Naive thymus-derived CD4-positive, alpha-beta T cell (primary cell): ENCODE measurements at places on chromosomes 2 and 18. TPM values are rescaled to one million over a fixed set of nuclear protein-coding genes. Genes with fewer than 3 reads are reported as not detected.

DNA sequence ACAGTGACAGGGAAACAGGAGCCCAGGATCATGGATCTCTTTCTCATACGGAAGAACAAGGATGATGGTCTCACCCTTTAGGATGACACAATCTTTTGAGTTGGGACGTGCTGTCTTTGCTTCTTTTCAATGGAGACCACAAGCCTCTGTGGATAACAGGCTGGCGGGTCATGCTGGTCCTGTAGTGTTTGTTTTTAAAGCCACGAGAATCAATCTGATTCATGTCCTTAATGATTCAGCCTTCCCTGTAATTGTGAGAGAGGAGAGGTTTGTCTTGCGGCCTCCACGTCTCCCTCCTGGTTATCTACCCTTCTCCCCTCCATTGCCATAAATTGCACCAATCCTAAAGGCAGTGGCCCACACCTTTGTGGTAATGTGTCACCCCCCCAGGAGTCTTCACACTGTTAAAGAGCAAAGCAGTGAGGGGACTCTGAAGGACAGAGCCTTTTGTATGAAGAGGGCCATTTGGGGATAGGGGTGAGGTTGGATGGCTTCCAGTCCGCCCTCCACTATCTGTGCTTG is 87.7 kb upstream of the TGFA start:
- H3K36me3 ChIP-seq: no peaks in the 10 kb centered on the region
- H3K27me3 ChIP-seq: no peaks in the 10 kb centered on the region
- no peak for DNase-seq
- H3K27ac ChIP-seq: no peak overlapping the region
- H3K4me1 ChIP-seq: peaks cover 26% of the 10 kb centered on the region
- H3K4me3 ChIP-seq: no peak overlapping the region

GRCh38 chr2:166240387-166241313 is 112.8 kb upstream of the SCN1A start:
- no peak overlapping the region for H3K4me3 ChIP-seq
- no peak overlapping the region for H3K27ac ChIP-seq
- no peaks in the 10 kb centered on the region for H3K27me3 ChIP-seq
- no peak for DNase-seq
- H3K36me3 ChIP-seq: no peaks in the 10 kb centered on the region
- no peaks in the 10 kb centered on the region for H3K4me1 ChIP-seq

DNA sequence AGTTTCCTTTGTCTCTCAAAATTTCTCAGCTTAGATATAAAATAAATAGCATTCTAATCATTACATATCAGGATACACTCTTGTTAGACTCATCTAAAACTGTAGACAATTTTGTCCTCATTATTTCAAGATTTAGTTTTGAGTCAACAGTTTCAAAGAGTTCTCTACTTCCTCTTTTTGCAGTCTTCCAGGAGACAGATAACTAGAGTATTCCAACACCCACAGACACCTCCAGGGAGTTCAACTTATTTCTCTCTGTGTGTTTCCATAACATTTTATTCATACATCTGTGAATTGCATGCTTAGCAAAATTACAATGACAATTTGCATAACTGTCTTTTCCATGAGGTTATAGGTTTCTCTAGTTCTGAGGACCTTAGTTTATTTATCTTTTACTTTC is 166.6 kb upstream of the HNMT start:
- no peak for DNase-seq
- no peak overlapping the region for H3K4me3 ChIP-seq
- no peaks in the 10 kb centered on the region for H3K27me3 ChIP-seq
- no peaks in the 10 kb centered on the region for H3K36me3 ChIP-seq
- no peaks in the 10 kb centered on the region for H3K4me1 ChIP-seq

DNA sequence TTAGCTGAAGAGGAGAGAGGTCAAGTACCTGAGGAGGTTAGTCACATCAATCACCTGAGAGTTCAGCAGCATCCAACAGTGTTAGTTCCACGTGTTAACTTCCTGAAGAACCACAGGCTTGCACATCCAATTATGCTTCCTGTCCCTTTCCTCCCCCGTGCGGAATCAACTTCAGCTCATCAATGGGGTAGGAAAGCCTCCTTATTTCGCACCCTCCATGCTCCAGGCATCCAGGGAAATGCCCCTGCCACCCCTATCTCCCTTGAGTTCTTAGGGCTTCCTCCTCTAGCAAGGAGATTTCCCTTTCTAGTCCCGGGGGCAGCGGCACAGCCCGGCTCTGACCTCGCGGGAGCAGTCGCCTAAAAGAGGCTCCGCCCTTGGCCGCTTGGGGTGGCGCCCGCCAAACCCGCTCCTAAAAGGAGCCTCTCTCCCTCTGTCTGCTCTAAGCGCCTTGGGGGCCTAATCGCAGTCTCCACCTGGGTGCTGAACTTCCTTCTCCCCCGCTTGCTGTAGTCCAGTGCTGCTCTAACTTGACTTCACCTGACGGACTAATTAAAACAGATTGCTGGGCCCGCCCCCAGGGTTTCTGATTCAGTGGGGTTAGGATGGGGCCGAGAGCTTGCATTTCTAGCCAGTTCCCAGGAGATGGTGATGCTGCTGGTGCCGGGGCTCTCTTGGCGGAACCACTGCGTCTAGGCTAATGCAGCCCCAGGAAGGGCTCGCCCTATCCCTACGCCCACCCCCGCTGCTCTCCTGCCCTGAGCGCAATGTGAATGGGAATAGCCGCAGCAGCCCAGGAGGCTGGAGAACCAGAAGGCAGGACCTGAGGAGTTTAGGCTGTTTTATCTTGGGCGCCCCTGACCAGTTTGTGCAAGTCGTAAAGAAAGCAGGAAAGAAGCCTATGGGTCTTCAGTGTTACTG is 3.4 kb upstream of the TET3 start:
- no peaks in the 10 kb centered on the region for H3K36me3 ChIP-seq
- H3K4me1 ChIP-seq: peaks cover 38% of the 10 kb centered on the region
- H3K4me3 ChIP-seq: peak overlapping the region; percentile 54
- peak overlapping the region; percentile 23 for H3K27ac ChIP-seq

DNA sequence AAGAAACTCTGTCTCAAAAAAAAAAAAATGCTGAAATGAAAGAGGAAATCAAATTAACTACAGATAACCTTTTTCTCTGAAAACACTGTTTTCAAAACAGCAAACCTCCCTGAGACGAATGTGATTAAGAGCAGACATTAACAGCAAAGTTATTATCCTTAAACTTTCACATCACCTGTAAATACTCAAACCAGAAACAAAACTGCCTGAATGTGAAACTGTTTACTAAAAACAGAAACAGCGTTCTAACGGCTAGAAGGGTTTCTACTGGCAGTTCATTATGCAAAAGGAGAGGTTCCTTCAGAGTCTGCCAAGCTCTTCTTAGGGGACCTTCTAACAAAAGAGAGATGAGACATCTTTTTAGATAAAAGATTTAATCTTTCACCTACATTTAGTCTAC is 45.9 kb downstream of the PNO1 start:
- peaks cover 28% of the 10 kb centered on the region for H3K4me1 ChIP-seq
- no peak for DNase-seq
- H3K36me3 ChIP-seq: no peaks in the 10 kb centered on the region
- peak overlapping the region; percentile 38 for H3K27ac ChIP-seq
- H3K4me3 ChIP-seq: no peak overlapping the region

GRCh38 chr2:10109311-10109710 is 13.2 kb upstream of the RRM2 start:
- no peak for DNase-seq
- H3K4me1 ChIP-seq: no peaks in the 10 kb centered on the region
- H3K4me3 ChIP-seq: no peak overlapping the region
- H3K27me3 ChIP-seq: no peaks in the 10 kb centered on the region
- no peaks in the 10 kb centered on the region for H3K36me3 ChIP-seq

DNA sequence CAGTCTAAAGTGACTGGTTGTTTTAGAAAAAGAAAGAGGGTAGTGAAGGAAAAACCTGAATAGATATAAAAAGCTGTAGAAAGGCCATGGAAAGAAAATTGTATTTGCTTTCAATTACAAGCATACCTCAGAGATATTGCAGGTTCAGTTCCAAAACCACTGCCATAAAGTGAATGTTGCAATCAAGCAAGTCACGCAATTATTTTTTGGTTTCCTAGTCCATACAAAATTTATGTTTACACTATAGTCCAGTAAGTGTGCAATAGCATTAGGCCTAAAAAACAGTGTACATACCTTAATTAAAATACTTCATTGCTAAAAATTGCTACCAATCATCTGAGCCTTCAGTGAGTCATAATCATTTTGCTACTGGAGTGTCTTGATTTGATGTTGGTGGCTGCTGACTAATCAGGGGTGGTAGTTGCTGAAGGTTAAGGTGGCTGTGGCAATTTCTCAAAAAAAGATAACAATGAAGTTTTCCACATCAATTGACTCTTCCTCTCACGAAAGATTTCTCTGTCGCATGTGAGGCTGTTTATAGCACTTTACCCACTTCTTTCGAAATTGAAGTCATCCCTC is 2003.8 kb upstream of the PIK3C3 start:
- no peak for DNase-seq
- H3K27me3 ChIP-seq: no peaks in the 10 kb centered on the region
- no peak overlapping the region for H3K4me3 ChIP-seq

- no peak overlapping the region for H3K27ac ChIP-seq
- H3K27me3 ChIP-seq: no peaks in the 10 kb centered on the region
- H3K4me1 ChIP-seq: no peaks in the 10 kb centered on the region
- H3K36me3 ChIP-seq: no peaks in the 10 kb centered on the region
These were observed 19.3 kb upstream of the CSRNP3 start for GRCh38 chr2:165450156-165450555.

GRCh38 chr2:165833156-165833555 is 39.1 kb upstream of the GALNT3 start:
- DNase-seq: no peak
- no peaks in the 10 kb centered on the region for H3K4me1 ChIP-seq
- H3K27ac ChIP-seq: no peak overlapping the region
- no peaks in the 10 kb centered on the region for H3K36me3 ChIP-seq

- no peaks in the 10 kb centered on the region for H3K36me3 ChIP-seq
- no peaks in the 10 kb centered on the region for H3K4me1 ChIP-seq
- no peak overlapping the region for H3K27ac ChIP-seq
- H3K27me3 ChIP-seq: no peaks in the 10 kb centered on the region
- no peak overlapping the region for H3K4me3 ChIP-seq
These were observed 30.9 kb downstream of the ANTXR1 start for GRCh38 chr2:69043736-69044400.

- no peak overlapping the region for H3K4me3 ChIP-seq
- no peaks in the 10 kb centered on the region for H3K4me1 ChIP-seq
- H3K27ac ChIP-seq: no peak overlapping the region
- no peaks in the 10 kb centered on the region for H3K27me3 ChIP-seq
- H3K36me3 ChIP-seq: no peaks in the 10 kb centered on the region
These were observed 548.9 kb upstream of the SYT4 start for GRCh38 chr18:43826215-43826614.

- H3K4me1 ChIP-seq: no peaks in the 10 kb centered on the region
- DNase-seq: no peak
- no peaks in the 10 kb centered on the region for H3K27me3 ChIP-seq
- H3K27ac ChIP-seq: no peak overlapping the region
These were observed 301.1 kb downstream of the PIK3C3 start for GRCh38 chr18:42255908-42256765.

DNA sequence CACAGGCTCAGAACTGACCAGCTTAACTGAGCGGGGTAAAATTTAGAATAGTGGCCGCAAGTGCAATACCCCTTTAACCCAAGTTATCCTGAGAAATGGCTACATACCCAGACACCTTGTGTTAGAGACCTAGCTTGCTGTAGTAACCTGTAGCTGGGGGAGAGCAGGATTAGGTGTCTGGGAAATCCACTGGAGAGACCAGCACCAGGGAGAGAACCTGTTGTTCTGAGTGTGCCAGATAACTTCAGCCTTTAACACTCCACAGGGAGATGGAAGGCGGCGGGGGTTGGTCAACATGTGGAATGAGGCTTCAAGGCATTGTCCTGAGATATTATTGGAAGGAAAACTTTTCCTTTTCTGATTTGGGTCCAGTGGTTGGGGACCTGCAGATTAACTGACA is 356.0 kb downstream of the PTPRM start:
- no peak overlapping the region for H3K27ac ChIP-seq
- H3K27me3 ChIP-seq: no peaks in the 10 kb centered on the region
- no peak for DNase-seq
- no peaks in the 10 kb centered on the region for H3K36me3 ChIP-seq

DNA sequence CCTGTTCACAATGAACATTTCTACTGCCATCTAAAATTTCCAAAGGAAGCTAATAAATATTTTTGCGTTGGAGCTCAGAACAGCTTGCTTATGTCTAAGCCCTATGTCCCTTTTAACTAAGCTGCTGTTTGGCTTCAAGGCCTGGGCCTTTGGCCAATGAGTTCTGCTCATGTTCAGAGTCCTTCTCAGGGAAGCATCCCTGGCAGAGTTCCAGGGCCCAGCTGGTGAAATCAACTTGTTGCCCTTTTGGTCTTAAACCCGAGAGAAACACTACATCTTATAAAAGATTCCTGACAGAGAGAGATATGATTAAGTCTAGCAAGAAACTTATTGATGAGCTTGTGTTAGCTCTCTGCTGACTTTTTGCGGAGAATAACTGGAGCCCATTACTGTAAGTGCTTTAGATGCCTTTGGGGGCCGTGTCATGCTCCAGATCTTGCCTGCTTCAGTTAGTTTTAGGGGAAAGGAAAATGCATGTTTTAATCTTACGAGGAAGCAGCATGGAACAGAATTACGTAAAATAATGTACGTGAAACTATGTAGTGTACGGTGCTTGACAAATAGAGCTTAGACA is 102.5 kb upstream of the NOSTRIN start:
- no peak overlapping the region for H3K27ac ChIP-seq
- peaks cover 4% of the 10 kb centered on the region for H3K36me3 ChIP-seq
- H3K27me3 ChIP-seq: no peaks in the 10 kb centered on the region
- H3K4me3 ChIP-seq: no peak overlapping the region
- no peaks in the 10 kb centered on the region for H3K4me1 ChIP-seq

DNA sequence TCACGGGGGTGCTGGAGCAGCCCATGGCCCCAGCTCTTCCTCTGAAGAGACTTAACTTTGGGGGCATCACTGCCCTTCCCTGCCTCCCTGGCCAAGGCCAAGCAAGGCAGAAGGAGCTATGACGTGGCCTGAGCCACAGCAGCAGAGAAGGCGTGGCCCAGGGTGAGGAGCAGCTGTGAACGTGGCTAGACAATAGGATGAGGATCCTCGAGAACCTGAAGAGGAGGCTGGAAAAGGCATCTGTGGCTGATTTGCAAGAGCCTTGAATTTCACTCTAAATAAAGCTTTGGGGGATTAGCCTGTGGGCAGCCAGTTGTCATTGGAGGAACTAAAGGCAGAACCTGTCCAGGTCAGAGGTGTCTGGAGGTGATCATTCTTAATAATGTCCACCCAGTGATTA is 652.9 kb upstream of the ID2 start:
- H3K4me1 ChIP-seq: no peaks in the 10 kb centered on the region
- H3K36me3 ChIP-seq: no peaks in the 10 kb centered on the region
- DNase-seq: no peak
- no peak overlapping the region for H3K4me3 ChIP-seq

ADGRF3 gene
- 2.7 TPM for total RNA-seq

CROCC2 gene
- not detected for total RNA-seq

ALPI gene
- total RNA-seq: not detected

MEIS1 gene
- not detected for total RNA-seq

NAT8 gene
- not detected for total RNA-seq

M1AP gene
- total RNA-seq: not detected in 2 replicates

MBD1 gene
- 158 TPM for total RNA-seq
